IPS DF 19.7 (cell line): ENCODE measurements at places on chromosomes 2 and 18.

GRCh38 chr2:61726456-61727209 lies 127.2 kb downstream of the FAM161A start:
- DNase-seq = no peak

DNA sequence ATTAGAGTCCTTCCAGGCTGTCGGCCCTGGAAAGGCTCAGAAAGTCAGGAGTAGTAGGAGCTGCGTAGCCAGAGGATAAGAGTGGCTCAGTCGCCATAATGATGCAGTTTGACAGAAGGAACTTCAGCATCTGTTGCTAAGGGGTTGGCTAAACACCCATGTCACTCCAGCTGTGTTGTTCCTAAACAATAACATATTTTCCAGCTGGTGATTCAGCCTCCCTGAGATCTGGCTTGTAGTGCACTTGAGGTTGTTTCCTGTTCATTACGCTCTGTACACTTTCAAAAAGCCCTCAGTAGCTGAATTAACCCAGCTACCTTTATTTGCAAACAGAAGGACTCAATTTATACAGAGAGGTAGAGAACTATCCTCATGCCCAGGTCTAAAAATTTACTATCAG lies 39.7 kb upstream of the EPAS1 start:
- no peak for DNase-seq

GRCh38 chr2:241540771-241541561 lies 17.6 kb upstream of the BOK start:
- no peak for DNase-seq

GRCh38 chr2:34201099-34201498 lies 602.0 kb upstream of the FAM98A start:
- no peak for DNase-seq

GRCh38 chr2:107108556-107108955 lies 222.6 kb upstream of the ST6GAL2 start:
- DNase-seq = no peak

DNA sequence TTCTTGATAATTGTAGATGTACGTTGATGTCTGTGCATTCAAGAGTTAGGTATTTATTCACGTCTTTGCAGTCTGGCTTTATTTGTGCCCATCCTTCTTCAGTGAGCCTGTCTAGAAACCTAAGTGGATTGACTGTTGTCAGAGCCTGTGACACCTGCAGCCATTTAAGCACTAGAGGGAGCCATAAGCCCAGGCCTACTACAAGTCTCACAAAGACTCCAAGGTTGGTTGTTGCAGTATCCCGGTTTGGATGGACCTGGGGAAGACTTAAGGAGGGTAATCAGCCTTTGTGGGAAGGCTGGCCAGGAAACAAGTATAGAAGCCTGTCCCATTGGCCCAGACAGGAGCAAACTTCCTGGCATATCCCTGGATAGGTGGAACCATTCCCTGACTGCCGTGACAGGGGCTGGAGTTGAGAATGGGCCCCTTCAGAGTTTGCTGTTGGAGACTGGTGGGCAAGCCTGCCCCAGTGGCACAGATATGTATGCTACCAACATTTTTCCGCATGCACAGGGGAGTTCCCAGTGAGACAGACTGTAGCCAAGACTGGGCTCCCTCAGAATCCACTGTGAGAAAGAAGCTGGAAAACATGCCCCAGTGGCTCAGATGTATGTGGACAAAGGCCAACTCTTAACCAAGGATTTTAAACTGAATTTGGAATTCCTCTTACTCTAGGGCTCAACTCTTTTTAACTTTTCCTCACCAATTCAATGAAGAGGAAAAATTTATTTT lies 9.3 kb upstream of the LRRC30 start:
- DNase-seq = peak; percentile 82
